Activated CD4-positive, alpha-beta T cell treated with anti-CD3 and anti-CD28 coated beads, Interleukin-2, amount 50 U/mL, for 24 hours (primary cell): ENCODE measurements at places on chromosomes 1 and 21.

GRCh38 chr1:223088713-223089240, 54.3 kb downstream of the TLR5 start:
- DNase-seq = no peak

- DNase-seq = no peak
These were observed 122.1 kb downstream of the SIM2 start for GRCh38 chr21:36821032-36821299.

DNA sequence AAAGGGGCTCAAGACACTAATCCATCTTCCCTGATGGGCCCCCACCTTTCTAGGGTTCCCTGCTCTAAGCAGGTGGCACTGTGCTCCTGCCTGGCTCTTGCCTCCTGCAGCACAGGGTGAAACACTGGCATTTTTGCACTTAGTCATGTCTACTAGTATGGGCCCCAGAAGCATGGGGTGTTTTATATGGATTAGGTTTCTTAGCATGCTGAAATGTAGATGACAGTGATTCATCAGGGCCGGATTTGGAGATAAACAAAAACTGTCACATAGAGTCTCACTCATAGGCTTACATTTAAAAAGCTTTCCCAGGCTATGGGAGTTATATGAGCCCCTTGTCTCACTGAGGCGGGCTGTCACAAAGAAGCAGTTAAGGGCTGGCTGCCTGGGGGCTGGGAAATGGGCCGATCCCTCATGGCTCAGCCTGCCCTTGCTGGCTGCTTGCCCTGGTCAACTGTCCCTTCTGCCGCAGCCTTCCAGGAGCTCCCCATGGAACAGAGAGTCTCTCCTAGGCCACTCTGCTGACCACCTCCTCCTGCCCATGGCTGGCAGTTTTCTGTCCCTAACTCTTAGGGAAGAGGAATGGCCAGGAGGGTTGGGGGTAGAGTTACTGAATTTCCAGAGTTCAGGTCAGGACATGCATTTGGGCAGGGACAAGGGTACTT, 6.5 kb downstream of the GALNT2 start:
- no peak for DNase-seq

DNA sequence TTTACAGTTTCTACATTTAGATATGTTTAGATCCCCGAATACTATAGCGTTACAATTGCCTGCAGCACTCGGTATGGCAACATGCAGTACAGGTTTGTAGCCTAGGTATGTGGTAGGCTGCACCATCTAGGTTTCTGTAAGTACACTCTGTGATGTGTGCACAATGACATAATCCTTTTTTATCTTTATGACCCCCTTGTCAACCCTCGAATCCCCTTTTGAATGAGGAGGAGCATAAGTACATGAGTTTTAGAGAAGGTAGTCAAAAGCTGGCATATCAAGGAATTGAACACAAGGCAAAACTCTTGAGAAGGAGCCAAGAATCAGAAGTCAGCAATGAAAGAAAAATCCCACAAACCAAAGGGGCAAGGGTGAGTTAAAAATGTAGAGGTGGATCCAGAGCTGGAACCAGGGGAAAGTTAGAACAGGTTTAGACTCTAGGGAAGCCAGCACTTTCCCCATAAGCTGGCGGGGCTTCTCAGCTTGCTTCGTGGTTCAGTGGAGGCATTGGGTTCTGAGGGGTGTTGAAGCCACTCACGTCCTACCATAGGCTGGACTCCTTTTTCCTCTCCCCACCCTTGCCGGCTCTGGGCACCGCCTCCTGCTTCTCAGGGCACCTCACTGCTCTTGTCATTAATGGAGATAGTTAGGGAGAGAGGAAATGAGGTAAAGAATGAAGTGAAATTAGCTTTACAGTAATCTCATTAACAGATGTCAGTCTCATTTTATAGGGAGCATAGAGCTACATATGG, 31.3 kb downstream of the OLFML3 start:
- no peak for DNase-seq

DNA sequence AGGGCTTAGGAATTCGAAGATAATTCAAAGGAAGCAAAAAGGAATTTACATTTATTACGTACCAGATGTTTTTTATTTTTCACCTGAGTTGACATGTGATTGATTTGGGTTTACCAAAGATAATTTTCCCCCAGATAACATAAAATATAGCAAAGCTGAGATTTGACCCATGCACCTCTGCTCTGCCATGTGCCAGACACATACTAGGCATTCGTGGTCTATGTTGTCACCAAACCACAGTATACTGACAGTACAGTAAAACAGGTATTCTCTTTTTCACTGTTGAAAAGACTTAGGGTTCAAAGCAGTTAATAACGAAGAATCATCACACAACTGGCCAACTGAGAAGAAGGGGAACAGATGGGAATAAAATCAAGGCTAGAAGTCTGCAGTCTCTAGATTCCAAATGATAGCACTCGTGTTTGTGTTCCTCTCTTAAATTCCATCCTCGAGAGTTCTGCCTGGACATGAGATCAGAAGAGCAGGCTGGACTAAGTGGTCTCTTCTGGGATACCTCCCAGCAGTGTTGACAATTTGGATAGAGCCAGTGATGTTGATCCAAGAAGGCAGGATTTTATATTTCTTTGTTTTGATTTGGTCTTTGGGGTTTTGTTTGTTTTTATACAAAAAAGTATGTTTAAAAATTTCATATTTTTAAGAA, 85.3 kb upstream of the RAVER2 start:
- no peak for DNase-seq

DNA sequence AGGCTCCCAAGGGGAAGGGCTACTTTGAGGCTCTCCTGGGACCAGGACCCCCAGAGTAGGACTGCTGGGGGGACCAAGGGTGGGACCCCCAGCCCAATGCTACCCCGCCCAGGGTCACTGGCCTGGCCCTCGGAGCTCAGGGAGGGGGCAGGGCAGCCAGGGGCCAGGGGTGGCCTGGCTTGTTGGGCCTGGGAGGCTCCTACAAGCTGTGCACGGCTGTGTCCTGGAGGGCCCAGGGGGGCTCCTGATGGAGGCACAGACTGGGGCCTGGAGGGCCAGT, 2.2 kb downstream of the HES4 start:
- no peak for DNase-seq

DNA sequence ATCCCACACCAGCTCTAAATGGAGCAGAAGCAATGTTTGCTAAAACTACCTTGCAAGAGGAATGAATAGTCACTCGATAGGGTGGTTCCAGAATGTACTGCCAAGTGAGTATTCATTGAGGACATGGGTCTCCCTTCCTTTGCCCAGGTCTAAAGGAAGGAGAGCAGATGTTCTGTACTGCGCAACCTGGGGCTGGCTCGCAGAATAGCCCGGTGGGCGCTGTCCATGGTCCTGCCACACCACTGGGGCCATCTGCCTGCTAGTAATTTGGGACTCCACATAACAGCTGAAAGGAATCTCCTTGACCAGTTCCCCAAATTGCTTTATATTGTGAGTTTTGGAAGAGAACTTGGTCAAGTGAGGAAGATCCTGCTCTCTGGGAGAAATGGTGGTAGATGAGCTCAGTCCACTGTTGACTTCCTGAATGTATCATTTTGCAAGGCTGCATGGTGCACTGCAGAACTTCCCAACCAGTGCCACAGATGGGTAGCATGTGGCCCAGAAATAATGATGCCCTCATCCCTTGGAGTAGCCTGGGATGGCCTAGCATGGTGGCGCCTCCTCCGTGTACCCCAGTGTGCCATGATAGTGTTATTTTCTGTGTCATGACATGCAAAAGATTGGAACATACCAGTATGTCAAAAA, 5.7 kb downstream of the SLC6A17 start:
- peak; percentile 11 for DNase-seq

GRCh38 chr1:247998811-247999210, 14.6 kb upstream of the OR2L5 start:
- DNase-seq = no peak

- no peak for DNase-seq
These were observed 16.1 kb downstream of the PRRC2C start for GRCh38 chr1:171501305-171502024.

DNA sequence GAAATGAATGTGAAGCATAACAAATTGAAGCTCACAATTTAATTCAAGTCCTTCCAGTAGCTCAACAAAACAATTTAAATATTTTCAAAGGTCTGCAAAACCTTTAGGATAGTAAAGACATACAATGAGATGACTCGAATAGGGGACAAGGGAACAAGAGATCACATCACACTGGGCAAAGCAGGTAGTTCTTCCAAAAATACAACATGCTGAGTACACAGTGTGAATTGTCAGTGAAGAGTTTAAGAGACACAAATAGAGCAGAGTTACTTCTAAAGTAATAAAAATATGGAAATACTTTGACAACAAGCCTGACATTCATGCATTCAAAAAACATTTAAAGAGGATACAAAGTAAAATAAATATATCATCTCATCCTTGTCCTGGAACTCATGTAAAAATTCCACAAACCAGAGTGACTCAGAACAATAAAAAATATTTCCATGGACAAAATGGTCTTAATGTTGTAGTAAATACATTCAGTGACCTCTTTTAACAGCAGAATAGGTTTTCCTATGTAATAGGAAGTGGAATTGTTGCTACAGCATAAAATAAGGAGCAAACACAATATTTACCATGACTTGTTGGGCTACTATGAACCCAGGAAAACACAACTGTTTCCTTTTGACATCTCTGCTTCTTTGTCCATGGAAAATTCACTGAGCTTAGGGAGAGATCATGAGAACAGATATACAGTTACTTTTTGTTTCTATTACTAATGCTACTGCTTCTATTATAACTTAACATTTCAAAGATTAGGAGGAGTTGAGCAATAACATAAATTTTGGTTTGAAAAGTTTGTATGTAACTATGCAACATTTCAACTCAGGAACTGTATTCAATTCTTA, 83.7 kb upstream of the BCL10 start:
- DNase-seq = no peak

- no peak for DNase-seq
These were observed 2.6 kb downstream of the CROCC start for GRCh38 chr1:16924216-16924918.

- no peak for DNase-seq
These were observed 1.9 kb downstream of the PRDM16 start for GRCh38 chr1:3070644-3071564.

- DNase-seq = no peak
These were observed 100.2 kb downstream of the DMRTB1 start for GRCh38 chr1:53559391-53559815.

GRCh38 chr1:58391056-58391455, 155.5 kb downstream of the OMA1 start:
- no peak for DNase-seq

- DNase-seq = no peak
These were observed at the start of gene RASAL2 for GRCh38 chr1:178093951-178094738. RASAL2 (plus strand) TSS chr1:178094104; CDS start chr1:178094493, 389 bp downstream.

DNA sequence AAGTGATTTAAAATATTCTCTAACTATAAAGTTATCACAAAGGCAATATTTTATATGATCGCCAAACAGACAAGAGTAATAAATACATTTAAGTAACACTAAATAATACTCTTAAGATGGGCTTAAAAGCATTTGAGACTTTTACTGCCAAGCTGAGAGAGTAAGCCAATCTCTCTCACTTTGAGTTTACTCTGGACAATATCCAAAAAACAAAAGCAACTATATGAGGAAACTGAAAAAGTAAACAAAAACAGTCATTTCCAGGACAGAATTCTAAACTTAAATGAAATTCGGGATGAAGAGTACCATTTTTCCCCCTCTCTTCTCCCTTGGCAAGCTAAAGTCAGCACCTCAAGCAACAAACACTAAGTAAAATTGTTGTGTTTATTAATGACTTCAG, 173.2 kb downstream of the COP1 start:
- no peak for DNase-seq

GRCh38 chr1:117284399-117285215, 73.9 kb upstream of the VTCN1 start:
- no peak for DNase-seq

GRCh38 chr1:99122039-99122438, 117.4 kb upstream of the PLPPR5 start:
- DNase-seq = no peak

DNA sequence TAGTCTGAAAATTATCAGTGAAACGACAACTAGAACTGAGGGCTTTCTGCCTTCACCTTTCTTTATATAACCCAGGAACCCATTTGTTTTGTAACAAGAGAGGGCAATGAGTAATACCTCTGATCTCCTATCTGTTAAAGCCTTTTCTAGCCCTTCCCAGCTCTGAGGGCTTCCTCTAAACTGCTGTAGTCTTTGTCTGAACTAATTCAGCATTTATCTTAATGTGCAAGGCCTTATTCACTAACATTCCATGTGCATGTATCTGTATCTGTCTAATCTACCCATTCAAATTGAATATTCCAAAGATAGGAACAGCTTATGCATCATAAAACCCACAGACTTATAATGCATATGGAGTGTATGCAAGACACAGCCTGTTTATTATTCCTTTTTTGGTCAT, 167.1 kb downstream of the LYPLAL1 start:
- DNase-seq = no peak

GRCh38 chr1:4312024-4312423, 342.4 kb upstream of the AJAP1 start:
- DNase-seq = no peak

- no peak for DNase-seq
These were observed 11.0 kb upstream of the PGD start for GRCh38 chr1:10387677-10388386.

- no peak for DNase-seq
These were observed 77.9 kb upstream of the NFIA start for GRCh38 chr1:61004262-61005003.

GRCh38 chr21:45000637-45001133, 60.9 kb downstream of the SLX9 start:
- no peak for DNase-seq

DNA sequence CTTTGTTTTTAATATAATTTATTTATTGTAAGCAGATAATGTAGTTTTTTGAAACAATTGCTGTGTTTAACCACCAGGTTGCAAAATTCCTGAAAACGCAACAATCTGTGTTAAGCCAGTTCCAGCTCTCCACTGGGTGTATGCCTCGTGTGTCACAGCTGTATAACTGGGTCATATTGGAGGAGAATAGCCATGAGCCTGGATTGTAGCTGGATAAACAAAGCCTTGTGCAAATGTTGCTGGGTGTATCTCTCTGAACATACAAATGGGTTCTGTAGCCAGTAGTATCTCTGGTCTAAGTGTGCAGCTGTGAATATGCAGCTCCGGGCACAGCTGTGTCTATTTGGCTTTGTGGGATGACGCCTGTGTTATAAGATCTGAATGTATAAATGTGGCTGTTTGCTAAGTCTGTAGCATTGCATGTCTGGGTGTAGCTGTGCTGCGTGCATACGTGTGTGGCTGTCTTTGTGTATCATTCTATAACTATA, 2.8 kb downstream of the TCEA3 start:
- no peak for DNase-seq
